ENCODE measurements at places on chromosomes 12 and 14. TPM values are rescaled to one million over a fixed set of nuclear protein-coding genes. Genes with fewer than 3 reads are reported as not detected.

DNA sequence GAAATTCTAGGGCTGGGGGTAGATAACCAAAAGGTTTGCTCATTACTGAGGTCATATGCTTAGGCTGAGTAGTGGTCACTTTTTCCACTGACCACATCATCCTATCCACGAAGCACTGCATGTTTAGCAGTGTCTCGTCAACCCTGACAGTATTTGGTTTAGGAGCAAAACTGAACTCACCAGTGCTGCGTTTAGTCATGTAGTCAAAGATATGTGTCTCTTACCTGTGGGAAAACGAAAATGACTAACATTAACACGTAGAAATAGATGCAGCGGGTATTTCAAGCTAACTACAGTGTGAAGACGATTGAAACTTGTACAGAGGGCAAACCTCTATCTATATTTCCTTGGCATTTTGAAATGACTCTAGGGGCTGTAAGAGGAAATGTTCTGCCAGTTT, 34.6 kb downstream of the MTHFD1 start:
- DNase-seq = no peak

DNA sequence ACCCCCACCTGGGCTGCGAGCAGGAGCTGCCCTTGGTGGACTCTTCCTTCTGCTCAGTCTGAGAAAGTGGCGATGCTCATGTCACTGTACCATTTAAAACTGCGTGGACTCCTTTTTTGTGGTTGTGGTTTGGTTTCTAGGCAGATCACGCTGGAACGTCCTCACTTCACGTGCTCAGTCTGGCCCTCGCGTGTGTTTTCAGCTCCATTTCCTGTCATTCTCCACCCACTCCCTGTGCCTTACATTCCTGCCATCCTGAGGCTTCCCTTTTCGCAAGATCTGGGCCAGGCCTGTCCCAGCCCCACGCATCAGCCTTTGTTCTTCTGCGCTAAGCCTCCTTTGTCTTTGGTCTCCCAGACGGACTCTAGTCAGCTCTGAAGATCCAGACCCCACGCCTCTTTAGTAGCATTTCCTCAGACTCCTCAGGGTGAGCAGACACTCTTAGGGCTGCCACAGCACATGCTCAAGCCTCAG, 105.4 kb downstream of the FBXL14 start:
- DNase-seq = no peak

GRCh38 chr12:69397978-69398377, 38.4 kb downstream of the YEATS4 start:
- DNase-seq = no peak

DNA sequence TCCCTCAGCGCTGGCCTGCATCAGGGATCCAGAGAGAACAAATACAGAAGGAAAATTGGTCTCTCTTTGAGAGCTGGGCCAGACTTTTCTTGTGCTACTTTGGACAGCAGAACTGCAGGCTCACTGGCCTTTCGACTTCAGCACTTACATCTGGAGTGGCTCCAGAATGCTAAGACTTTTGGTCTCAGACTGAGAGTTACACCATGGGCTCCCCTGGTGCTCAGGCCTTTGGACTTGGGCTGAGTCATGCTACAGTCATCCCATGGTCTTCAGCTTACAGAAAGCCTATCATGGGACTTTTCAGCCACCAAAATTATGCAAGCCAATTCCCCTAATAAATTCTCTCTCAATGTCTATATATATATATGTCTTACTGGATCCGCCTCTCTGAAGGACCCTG, 9.0 kb upstream of the CD163 start:
- no peak for DNase-seq

DNA sequence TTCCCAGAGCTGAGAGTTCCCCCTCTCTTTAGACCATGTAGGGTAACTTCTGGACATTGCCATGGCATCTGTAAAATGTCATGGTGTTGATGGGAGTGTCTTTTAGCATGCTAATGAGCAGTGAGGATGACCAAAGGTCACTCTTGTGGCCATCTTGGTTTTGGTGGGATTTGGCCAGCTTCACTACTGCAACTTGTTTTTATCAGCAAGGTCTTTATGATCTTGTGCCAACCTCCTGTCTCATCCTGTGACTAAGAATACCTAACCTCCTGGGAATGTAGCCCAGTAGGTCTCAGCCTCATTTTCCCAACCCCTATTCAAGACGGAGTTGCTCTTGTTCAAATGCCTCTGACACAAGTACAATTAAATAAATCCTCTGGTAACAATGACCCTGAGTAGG, 244.4 kb downstream of the NEDD1 start:
- no peak for DNase-seq

DNA sequence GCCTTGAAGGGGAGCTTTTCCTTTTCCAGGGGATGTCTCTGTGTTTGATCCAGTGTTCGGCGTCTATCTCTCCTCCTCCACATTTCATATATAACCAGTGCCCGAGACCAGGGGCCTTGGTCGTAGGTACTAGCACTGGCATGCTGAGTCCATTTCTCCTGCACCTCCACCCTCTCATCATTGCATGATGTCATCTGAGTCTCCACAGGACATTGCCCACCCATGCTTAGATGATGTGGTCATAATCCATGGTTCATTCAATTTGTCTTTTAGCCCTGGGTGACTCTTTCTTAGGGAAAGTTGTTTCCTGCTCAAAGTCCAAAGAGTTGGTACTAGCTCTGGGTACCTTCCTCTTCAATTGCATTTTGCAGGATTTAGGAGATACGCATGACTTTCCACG, 328.1 kb downstream of the BCL11B start:
- DNase-seq = no peak

- no peak for DNase-seq
Observed at GRCh38 chr14:106268013-106268727, 741.8 kb downstream of the TMEM121 start.

- no peak for DNase-seq
Observed at GRCh38 chr12:103647267-103647666, 60.2 kb downstream of the STAB2 start.

DNA sequence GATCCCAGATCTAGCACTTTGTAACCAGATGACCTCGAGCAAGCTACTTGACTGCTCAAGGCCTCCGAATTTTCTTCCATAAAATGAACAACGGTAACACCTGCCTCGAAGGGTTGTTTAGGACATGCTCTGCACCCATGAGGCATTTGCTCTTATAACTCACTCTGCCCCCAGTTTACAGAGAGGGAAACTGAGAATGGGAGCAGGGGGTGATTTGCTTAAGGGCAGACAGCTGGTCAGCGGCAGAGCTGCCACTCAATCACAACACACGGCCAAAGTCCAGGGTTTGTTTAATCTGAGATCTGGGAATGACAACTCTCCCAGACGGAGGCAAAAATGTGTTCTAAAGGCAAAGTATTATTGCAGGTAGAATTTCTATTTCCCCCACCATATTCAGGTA, 156.3 kb downstream of the RIMBP2 start:
- no peak for DNase-seq

DNA sequence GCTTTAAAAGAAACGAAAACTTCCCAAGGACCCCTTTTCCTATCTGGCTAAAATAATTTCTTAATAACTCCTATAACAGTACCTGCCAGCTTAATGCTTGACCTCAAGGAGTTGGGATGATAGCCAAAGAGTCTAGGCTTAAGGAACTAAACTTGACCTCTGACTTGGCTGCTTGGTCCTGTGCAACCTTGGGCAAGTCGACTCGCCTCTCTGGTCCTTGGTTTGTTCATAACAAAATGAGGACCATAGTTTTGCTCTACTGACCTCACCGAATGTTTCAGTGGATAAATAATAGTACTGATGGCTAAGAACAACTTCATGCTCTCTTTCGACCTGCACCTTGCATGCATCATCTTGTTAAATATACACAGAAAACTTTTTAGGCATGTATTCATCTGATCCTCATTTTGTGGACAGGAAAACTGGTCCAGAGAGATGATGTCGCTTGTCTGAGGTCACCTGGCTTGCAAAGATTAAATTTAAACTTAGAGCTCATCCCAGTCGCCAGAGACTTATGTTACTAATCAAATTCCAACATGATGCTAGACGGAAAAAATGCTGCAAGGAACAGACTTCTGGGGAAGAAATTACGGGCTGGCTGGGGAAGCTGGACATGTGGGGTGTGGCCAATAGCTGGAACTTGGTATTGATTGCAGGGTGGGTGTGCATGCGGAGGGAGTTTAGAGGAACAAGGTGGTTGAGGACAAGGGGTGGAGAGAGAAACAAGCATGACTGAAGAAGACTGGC, 38.0 kb upstream of the WSCD2 start:
- no peak for DNase-seq

DNA sequence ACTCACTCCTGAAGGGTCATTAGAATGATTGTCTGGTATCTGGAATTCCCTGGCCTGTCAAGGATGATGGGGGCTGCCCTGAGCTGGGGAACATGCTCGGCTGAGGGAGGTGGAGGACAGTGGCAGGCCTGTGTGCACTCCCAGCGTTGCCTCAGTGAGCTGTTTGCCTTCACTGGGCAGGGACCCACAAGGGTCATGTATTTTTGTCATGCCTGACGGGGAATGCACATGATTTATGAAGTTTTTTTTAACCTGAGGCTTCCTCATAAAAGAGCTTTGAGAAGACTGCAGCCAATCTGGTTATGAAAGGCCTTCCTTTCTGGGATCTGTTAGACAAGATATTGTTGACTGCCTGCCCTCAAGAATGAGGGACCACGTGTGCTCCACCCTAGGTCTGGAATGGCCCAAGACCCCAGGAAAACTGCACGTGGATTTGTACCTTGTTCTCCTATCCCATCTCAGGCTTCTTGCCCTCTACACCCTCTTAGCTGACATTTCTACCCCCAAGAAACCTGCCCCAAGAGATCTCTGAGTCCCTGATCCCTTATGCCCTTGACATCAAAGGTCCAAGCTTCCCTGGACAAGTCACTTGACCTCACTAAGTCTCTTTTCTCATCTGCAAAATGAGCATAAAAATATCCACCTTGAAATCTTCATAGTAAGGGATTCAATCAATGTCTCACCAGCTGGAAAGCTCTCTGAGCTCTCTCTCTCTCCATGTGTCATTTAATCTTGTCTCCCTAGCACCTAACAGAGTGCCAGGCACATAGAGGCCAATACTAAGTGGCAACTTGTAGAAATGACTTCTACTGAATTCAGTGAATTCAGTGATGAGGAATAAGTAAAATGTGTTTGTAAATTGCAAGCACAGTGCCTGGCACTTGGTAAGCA, 24.5 kb upstream of the COL2A1 start:
- DNase-seq = no peak

- DNase-seq = no peak
Observed at GRCh38 chr12:46560874-46561273, 188.3 kb upstream of the SLC38A2 start.

DNA sequence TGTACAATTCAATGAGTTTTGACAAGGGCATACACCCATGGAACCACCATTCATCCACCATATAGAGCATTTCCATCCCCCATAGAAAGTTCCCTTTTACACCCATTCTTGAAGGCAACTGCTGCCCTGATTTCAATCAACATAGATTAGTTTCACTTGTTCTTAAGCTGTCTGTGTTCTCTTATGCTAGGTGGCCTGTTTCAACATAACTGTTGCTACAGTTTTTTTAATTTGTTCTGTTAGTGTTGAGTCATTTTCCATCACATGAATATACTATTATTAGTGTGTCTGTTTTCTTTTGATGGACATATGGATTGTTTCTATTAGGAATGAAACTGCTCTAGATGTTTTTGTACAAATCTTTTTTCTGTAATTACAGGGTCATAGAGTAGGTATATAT, 123.4 kb downstream of the PTPRQ start:
- no peak for DNase-seq

- no peak for DNase-seq
Observed at GRCh38 chr12:47314996-47315395, 235.2 kb upstream of the AMIGO2 start.

TNFAIP2 gene
- polyA plus RNA-seq = 169 TPM

BIN2 gene
- polyA plus RNA-seq = 3.4 TPM

KRT85 gene
- polyA plus RNA-seq = not detected

OLR1 gene
- 0.27 TPM for polyA plus RNA-seq

KLRD1 gene
- 1.2 TPM for polyA plus RNA-seq

OVCH1 gene
- polyA plus RNA-seq = 0.05 TPM

CDKN3 gene
- polyA plus RNA-seq = 3.6 TPM

PIANP gene
- 11.4 TPM for polyA plus RNA-seq

GPD1 gene
- 16.0 TPM for polyA plus RNA-seq

KITLG gene
- 25.3 TPM for polyA plus RNA-seq

SLC8A3 gene
- polyA plus RNA-seq = 0.56 TPM
